ENCODE measurements at places on chromosomes 11 and 22.

GRCh38 chr11:76337469-76337868, 43.5 kb downstream of the THAP12 start:
- no peak for DNase-seq

GRCh38 chr11:74634537-74634936, 42.2 kb downstream of the POLD3 start:
- no peak for DNase-seq

- no peak for DNase-seq
Observed at GRCh38 chr11:59872076-59872475, 5.8 kb upstream of the TCN1 start.

DNA sequence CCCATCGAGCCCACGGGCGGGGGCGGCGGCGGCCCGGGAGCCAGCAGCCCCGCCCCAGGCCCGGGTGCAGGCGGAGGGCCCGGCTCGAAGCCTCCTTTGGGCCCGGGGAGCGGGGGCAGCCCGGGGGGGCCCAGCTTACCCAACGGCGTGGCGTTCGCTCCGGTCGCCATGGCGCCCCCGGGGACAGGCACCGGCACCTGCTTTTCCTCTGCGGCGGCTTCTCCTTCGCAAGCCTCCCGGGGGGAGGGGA, 194 bp downstream of the SF1 start:
- no peak for DNase-seq

- no peak for DNase-seq
Observed at GRCh38 chr22:19755145-19755710, 5.3 kb upstream of the TBX1 start.

DNA sequence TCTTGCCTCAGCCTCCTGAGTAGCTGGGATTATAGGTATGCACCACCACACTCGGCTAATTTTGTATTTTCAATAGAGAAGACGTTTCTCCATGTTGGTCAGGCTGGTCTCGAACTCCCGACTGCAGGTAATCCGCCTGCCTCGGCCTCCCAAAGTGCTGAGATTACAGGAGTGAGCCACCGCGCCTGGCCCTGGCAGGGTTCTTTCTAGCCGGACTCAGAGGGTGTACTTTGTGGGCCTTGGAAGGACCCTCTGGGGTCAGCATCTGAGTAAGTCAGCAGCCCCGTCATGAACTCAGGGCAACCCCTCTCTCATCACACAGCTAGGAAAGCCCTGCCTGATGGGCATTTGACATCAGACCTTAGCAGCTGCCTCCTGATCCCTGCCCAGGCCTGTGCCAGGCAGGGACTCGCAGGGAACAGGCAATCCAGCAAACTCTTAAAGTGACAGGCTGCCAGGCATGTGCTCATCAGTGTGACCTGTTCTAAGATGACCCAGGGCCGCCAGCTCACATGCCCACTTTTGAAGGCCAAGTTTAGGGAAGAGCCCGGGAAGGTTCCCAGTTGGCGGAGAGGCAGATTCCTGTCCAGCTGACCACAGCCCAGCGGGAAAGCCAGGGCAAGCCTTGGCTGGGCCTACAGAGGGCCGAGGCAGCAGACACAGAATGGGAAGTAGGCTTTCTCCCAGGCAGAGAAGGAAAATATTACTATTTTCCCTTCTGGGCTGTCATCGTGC, 92.9 kb downstream of the MORC2 start:
- no peak for DNase-seq

DNA sequence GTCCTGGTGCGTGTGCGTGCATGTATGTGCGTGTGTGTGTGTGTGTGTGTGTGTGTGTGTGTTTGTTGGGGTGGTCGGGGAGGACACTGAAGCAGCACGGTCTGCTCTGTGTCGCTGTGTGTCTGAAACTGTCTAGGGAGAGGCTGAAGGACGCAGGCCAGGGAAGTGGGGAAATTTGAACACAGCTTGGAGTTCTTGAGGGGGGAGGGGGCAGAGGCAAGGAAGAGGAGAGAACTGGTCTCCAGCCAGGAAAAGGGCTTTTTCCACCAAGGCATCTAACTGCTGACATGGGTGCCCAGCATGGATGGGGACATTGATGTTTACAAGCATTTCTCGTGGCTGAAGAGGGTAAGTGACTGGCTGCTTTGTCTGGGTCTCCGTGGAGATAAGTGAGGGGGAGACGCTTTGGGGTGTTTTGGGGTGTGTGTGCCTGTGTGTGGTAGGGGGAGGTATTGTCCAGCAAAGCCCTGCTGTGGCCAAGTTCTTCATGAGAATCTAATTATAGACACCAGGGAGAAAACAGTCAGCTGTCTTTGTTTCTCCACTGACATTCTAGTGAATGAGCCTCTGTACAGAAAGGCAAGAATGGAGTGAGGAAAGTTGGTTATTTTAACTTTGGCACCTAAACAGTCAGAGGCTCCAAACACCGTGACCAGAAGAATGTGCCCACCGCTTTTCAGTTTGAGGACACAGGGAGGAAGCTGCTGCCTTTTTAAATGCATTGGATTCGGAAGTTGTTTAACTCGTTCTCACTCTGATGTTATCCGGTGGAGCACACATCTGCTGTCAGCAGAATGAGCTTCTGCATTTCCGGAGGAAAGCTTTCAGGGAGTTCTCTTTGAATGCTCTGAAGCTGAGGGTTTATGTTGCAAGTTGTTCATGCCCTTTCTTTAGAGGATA, 63.7 kb downstream of the PPFIBP2 start:
- DNase-seq, result no peak

DNA sequence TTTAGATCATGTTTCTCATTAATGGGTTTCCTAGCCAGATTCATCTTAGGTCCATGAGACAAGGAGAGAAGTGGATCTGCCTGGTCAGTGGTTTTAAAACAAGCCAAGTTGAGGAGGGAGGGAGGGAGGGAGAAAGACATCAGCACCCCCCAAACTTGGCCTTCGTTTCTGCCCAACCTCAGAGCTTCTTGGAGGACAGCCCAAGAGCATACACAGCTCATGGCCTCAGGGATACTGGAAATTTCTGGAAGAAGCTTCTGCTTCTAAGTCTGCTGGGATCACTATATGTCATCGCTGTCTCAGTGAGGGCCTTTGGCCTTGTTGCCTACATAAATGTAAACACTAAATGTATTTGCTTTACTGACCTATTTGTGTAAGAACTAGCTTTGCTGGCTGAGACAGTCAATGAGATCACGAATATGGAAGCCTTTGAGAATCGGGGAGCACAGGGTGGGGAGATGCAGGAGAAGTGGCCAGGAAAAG, 375.1 kb downstream of the BUD13 start:
- DNase-seq, result no peak

- no peak for DNase-seq
Observed at GRCh38 chr11:45168366-45169130, 22.1 kb downstream of the PRDM11 start.

All from NCI-H526 treated with DMSO at 0.1 percent for 48 hours (cell line).